ENCODE measurements at places on chromosomes 3 and 15.

DNA sequence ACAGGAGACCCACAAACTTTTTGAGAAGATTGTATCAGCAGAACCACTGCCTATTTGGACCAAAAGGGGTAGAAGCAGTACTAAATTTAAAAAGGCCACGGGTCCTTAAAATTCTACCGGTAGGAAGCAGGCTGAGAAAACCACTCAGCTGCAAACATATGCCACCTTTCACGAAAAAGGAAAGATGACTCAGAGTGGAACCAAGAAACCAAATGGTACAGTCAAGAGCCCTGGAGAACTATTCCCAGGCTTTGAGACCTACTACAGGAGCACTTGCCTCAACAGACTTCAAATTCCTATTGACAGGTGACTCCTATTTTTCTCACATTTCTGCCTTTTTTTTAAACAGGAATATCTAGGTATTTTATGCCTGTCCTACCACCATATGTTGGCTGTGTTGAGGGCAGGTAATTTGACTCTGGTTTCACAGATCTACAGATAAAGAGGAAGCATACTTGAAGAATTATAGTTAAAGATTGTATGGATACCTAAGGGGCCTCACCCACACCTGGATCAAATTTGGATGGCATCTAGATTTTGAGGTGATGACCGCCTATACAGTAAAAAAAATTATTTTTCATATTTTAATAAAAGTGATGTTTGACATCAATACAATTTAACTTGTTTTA is 10.1 kb downstream of the GOLIM4 start:
- no peak for DNase-seq

GRCh38 chr3:182746959-182747358 is 46.3 kb upstream of the ATP11B start:
- no peak for DNase-seq

- no peak for DNase-seq
These were observed 144.2 kb upstream of the ARHGEF26 start for GRCh38 chr3:153976891-153977554.

- DNase-seq: no peak
These were observed 44.8 kb downstream of the SERPINI1 start for GRCh38 chr3:167780214-167780883.

- no peak for DNase-seq
These were observed 61.9 kb downstream of the VGLL3 start for GRCh38 chr3:86929046-86929445.

DNA sequence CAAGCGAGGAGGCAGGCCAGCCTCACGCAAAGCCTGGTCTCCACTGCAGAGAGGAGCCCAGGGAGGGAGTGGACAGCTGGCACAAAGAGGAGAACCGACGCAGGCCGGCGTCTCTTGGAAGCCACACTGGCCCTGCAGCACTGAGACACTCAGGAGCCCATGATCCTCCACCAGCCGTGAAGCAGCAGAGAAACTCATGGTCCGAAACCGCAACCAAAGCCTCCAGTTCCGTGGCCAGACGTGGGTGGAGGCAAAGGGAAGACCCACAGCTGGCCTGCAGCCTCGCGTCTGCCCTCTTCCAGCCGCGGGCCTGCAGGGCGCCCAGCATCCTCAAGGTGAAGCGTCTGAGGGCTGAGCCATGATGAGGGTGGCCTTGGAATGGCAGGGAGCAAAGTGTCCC is 62.2 kb upstream of the SEC61A1 start:
- DNase-seq: no peak

GRCh38 chr3:13414040-13414729 is 5.9 kb downstream of the NUP210 start:
- DNase-seq: no peak

DNA sequence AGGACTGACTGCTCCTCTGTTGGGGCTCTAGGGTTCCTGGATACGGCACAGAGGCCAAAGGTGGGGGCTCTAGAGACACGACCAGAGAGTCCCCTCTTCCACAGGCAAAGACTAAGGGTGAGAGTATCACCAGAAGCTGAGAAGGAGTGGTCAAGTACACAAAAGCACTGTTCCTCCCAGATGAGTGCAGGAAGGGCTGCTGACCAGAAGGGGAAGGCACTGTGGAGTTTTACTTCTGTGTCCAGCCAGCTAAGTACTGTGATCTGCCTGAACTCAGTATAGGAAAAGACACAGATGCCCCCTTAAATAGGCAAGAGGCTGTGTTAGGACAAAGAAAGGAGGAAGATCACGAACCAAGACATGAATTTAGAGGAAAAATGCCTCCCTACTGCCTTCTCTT is 11.7 kb downstream of the MRPS11 start:
- DNase-seq: no peak

GRCh38 chr15:101641129-101641764 is 10.9 kb downstream of the TM2D3 start:
- DNase-seq: no peak

GRCh38 chr15:81755626-81756025 is 290.2 kb downstream of the MEX3B start:
- no peak for DNase-seq

- no peak for DNase-seq
These were observed 25.3 kb downstream of the CMSS1 start for GRCh38 chr3:99842826-99843589.

- no peak for DNase-seq
These were observed 1209.9 kb downstream of the NSUN3 start for GRCh38 chr3:95272781-95273180.

GRCh38 chr3:29345516-29346300 is 64.8 kb downstream of the RBMS3 start:
- no peak for DNase-seq

DNA sequence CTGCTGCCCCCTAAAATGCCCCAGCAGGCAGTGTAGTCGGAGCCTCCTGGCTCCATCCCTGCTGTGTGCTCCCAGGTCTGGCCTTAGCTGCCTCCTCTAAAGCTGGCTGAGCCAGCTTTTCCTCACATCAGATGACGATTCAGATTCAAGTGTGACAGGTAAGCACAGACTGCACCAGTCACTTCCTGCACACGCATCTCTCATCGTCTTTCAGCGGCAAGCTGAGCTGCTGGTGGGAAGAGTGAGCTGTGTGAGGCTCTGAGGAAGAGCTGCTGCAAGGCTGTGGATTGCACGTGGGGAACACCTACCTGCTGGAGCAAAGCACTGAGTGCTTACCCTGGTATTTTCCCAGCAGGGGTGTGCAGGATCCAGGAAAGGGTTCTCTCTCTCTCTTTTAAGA is 88.4 kb upstream of the RPL32 start:
- DNase-seq: no peak

- no peak for DNase-seq
These were observed 136.0 kb upstream of the RAP2B start for GRCh38 chr3:153026026-153026425.

GRCh38 chr3:42666022-42666421 is 12.5 kb downstream of the ZBTB47 start:
- DNase-seq: no peak

DNA sequence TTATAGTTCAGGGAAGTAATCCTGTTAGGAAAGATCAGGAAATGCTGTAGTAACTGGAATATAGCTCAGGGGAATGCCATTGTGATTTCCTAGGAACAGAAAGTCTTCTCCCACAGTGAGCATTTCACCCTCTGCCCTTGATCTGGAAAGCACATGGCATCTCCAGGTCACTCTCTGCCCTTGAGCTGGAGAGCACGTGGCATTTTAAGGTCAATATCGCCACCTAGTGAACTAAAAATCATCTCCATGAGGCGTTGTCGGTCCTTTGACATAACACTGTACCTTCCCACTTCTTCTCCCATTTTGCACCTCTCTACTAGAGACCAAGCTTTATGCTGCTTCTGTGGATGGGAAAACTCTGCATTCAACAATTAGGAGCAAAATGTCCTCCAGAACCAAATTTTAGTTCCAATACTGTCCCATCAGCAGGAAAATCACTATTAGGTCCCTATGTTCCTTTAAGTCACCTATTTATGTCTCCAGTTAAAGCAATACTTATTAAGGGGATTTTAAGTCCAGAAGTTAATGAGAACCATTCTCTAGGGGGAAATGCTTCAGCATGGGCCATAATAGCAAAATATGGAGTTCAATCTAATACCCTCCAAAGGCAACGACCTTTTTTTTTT is 54.7 kb upstream of the GK5 start:
- no peak for DNase-seq

GRCh38 chr3:137163958-137164357 is 206.2 kb downstream of the IL20RB start:
- no peak for DNase-seq

DNA sequence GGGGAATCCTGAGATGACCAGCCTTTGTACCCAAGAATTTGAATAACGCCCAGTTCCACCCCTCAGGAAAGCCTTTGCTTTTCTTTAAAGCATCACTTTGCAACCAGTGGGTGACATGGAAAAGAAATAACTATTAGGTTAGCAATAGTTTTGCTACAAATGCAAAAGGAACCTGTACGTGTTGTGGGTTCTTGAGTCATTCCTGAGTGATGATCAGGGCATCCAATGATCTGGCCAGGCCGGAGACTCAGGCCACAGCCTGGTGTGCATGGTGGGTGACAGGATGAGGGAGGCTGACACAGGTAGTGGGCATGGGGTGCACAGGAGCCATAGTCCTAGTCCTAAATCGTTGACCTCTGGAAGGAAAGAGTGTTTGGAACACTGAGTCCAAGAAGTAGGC is 321.4 kb upstream of the IL12A start:
- no peak for DNase-seq

- DNase-seq: no peak
These were observed 963 bp downstream of the GRAMD1C start for GRCh38 chr3:113839551-113839950.

GRCh38 chr3:62007036-62007435 is 366.3 kb downstream of the FEZF2 start:
- DNase-seq: no peak

DNA sequence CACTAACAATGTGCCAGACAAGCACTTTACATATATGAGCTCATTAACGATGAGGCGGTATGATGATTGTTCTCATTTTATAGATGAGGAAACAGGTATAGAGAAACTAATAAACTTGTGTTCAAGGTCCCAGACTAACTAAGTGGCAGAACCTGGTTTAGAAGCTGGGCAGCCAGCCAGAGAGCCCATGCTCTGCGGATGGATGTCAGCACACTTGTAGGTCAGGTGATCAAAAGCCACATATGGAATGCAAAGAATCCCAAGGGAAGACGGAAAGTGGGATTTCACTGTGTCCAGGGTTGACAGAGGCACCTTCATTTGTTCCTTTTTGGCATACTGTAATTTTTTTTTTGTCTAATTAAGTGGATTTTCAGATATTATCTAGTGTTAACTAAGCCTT is 103.7 kb downstream of the EFL1 start:
- no peak for DNase-seq

GRCh38 chr15:84816694-84817465 is at the start of gene ALPK3:
ALPK3 (plus strand) TSS chr15:84817356; CDS start chr15:84817453, 97 bp downstream.
- DNase-seq: no peak

- no peak for DNase-seq
These were observed 5.1 kb downstream of the APBA2 start for GRCh38 chr15:28890711-28891495.

- DNase-seq: no peak
These were observed 30.0 kb downstream of the STARD5 start for GRCh38 chr15:81293728-81294515.

GRCh38 chr3:180528843-180529242 is 73.1 kb upstream of the TTC14 start:
- no peak for DNase-seq

- DNase-seq: no peak
These were observed 7.3 kb downstream of the SSR3 start for GRCh38 chr3:156547637-156548036.

DNA sequence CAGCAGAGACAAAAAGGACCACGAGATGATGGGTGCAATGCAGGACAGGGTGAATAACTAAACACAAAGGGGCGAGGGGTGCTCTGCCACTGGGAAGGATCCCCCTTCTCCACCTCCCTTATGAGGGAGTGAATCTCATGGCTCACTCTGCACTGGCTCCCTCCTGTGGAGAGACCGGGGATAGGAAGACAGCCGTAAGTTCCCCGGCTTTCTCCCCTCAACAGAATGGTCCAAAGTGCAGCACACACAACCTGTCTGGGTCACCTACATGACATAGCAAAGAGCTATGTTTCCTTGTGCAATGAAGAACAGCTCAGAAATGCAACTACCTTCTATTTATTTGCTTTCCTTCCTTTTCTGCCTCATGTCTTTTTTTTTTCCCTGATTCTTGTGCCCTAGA is 7.8 kb upstream of the ACSBG1 start:
- no peak for DNase-seq

- DNase-seq: no peak
These were observed 70.2 kb downstream of the TMEM44 start for GRCh38 chr3:194562986-194563385.

- DNase-seq: no peak
These were observed 271.3 kb downstream of the TJP1 start for GRCh38 chr15:29550834-29551465.

DNA sequence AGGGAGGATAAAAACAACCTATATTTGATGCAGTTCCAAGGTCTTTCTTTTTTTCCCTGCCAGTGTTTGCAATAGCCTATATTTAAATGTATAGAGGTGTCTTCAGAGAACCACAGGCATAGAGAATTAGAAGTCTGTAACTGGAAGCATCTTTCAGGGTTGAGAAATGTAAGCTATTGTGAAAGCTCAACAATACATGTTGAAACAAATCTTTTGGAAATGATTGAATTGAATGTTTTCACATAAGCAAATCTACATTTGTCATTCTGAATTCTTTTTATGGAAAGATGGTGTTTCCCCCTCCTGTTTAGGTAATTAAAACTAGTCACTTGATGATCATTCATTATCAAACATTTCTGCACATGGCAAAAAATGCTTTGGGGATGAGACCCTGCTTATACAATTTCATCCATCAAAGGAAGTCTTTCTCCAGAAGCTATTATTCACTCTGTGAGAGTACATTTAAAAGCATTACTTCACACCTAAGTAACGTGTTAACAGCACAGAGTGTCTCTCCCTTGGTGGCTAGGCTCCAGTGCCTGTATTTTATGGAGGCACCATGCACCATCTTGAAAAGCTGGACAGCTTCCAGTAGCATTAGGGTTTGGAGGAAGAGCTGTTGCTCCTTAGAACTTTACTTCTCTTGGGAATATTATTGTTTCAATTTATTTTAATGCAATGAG is 406.2 kb downstream of the LSAMP start:
- DNase-seq: no peak

- no peak for DNase-seq
These were observed 34.3 kb downstream of the IRAK2 start for GRCh38 chr3:10198761-10199649.

GRCh38 chr3:87288446-87288845 is 12.1 kb upstream of the POU1F1 start:
- DNase-seq: no peak

GRCh38 chr3:31704591-31705179 is 172.0 kb downstream of the STT3B start:
- no peak for DNase-seq

- no peak for DNase-seq
These were observed 14.0 kb upstream of the DYNC1LI1 start for GRCh38 chr3:32584660-32585059.
